ENCODE measurements at places on chromosomes 2 and 18.

DNA sequence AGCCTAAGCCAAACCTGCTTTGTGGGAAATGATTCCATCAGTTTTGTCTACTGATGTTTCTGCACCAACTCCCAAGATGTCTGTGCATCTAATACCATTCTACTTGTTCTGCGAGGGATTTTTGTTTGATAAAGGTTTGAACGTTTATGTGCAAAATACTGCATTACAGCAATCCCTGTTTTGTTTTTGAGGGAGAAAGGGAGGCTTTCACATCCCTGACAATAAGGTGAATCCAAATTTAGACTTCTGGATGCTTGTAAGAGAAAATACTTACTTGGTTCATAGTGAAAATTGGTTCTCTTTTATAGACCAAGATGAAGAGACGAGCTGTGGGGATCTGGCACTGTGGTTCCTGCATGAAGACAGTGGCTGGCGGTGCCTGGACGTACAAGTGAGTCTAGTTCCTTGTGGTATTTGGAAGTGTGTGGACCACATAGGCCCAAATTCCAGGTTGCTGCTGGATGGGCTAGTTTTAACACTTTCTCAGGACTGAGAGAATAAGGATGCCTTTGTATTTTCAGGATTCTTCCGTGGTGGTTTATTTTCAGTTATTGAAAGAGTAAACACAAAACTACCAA is 1.1 kb downstream of the RPL37A start:
- no peak for ATAC-seq

DNA sequence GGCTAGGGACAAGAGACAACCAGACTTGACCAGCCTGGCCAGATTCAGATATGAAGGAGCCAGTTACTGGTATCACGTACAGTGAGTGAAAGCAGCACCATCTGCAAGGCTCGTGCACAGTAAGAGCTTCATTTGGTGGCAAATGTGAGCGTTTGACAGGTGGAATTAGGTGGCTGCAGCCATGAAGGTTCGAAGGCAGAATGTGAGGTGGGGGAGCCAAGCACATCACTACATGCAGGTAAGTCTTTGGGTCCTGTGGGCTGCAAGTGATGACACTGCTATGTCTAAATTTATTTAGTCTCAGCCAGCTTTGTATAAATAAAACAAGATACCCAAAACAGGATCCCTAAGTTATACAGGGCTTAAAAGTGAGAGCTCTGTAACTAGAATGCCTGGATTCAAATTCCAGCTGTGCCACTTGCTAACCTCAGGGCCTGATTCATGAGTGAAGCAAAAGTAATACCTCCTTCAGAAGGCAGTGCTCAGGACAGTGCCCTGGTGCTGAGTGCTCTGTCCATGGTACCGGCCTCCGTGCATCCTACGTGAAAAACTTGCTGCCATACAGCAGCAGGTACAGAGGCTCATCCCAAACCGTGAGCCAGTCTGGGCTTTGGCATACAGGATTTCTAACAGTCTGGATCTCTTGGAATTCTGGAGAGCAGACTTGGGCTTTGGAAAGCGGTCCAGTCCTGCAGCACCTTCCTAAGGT is 18.6 kb downstream of the DDX18 start:
- ATAC-seq: no peak

DNA sequence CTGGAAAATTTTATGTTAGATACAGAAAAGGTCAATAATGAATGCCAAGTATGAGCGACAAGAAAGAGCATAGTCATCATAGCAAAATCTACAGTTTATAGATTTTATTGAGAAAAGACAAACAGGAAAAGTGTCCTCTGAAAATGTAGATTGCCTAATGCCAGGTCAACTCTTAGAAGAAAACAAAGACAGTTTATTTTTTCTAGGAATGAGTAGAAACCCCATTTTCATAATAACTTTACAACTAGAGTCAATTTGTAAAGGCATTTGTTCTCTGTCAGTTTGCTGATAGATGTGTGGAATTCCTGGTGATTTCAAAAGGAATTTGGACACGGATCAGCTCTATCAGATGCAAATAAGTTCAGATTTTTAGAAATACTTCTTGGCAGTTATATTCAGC is 16.6 kb downstream of the CDH7 start:
- ATAC-seq: no peak

DNA sequence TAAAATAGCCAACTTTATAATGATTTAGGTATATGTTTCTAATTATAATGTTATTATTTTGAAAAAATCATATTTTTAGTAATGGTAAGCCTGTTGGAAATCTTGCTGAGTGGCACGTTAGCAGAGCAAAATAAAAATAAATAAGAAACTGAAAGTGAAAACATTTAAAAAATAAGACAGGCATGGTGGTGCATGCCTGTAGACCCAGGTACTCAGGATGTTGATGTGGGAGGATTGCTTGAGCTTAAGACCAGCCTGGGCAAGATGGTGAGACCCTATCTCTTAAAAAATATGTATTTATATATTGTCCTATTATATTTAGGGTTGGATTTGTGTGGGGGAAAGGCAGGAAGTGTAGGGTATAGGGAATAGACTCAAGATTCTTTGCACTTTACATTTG is 15.8 kb upstream of the ANKRD12 start:
- ATAC-seq: no peak

GRCh38 chr2:190781604-190782198 is 98.9 kb upstream of the GLS start:
- peak; percentile 68 for ATAC-seq

- ATAC-seq: no peak
Observed at GRCh38 chr2:187986390-187987105, 305.1 kb upstream of the GULP1 start.

DNA sequence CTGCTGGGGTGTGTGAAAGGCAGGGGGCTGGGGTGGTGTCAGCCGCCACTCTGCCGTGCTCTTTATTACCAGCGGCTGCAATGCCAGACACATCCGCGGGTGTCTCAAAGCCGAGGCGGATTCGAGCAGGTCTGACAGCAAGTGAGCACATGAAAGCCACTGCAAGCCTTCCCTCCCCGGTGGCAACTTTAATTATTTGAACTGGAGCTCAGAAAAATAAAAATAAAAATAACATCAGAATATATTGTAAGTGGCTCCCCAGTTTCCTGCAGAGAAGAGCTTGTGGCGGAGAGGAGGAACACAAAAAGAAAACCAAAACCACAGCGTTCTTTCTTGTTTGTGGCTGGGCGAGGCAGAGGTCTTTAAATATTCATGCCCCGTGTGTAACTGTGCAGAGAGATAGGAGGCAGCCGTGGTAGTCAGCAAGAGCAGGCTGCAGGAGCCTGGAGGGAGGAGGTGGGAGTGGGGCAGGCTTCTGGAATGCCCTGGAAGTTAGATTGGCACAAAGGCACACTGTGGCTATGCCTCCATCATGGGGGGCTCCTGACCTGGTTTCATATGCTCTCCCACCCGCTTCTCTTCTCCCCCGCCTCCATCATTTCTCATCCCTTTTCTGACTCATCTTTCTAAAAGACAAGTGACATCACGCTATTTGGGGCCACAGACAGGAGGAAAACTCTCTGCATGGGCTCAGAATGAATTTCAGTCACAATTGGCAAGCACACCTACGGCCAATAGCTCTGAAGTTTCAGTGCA is 199.8 kb downstream of the CLIP4 start:
- ATAC-seq: peak; percentile 95
